ENCODE measurements at places on chromosomes 6 and 20.
A peak's percentile ranks its signal among the peaks of the same experiment; 100 is the strongest.

DNA sequence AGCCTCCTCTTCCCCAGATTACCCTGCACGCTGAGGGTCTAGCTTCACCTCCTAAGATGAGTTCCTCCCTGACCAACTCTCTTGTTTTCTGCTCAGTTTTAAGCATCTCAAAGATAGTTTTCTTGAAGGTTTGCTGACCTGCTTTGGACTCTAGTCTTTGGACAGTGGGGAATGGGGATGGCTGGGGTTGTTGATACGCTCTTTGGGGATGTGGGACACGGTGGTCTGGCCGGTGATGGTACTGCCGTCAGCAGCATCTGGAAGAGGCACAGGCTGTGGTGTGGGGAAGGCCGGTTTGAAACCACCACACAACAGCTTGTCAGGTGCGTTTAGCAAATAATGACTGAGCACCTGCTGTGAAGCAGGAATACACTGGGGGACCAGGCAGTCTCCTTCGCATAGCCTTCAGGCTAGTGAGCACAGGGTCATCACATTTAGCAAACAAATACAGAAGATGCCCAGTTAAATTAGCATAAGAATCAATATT, 94.1 kb downstream of the TMEM242 start:
- DNase-seq = no peak

- DNase-seq = no peak
Measured at GRCh38 chr6:21144928-21145327, 448.6 kb upstream of the SOX4 start.

DNA sequence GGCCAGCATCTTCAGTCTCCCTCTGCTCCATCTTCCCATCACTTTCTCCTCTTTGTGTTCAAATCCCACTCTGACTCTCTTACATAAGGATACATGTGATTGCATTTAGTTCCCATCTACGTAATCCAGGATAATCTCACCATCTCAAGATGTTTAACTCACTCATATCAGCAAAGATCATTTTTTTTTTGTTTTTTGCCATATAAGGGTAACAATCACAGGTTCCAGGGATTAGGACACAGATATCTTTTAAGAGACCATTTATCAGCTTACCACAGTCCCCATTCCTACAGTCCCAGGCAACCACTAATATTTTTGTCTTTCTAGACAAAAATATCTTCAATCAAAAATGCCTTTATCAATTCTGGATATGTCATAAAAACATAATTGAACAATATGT, 3.2 kb upstream of the TREML2 start:
- no peak for DNase-seq

- DNase-seq = peak; percentile 15
Measured at GRCh38 chr20:23225407-23226060, 125.1 kb upstream of the NXT1 start.

DNA sequence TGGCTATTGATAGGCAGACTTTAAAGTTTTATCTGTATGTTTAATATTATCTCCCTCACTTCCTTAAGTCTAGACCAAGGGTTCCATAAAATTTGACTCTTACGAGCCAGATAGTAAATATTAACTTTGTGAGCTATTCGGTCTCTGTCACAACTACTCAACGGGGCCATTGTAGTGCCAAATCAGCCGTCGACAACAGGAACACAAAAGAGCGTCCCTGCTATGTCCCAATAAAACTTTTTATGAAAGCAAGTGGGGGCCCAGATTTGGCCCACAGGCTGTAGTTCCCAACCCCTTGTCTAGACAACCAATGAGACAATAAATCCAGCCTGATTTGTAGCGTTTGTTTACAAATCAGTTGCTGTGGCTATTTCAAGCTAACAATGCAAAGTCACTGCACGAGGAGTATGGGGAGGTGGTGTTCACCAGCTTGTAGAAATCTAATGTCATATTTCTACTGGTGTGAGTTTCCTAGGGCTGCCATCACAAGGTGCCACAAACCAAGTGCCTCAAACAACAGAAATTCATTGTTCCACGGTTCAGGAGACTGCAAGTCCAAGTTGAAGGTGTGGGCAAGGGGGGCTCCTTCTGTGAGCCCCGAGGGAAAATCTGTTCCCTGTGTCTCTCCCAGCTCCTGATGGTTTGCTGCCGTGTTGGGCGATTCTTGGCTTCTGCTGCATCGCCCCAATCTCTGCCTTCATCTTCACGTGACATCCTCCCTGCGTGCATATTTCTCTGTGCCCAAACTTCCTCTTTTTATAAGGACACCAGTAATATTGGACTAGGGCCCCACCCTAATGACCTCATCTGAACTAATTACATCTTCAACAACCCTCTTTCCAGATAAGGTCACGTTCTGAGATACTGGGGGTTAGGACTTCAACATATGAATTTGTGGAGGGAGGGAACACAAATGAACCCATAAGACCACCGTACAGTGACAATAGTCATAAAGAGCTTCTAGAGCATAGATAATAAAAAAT, 356.0 kb upstream of the JARID2 start:
- DNase-seq = no peak

DNA sequence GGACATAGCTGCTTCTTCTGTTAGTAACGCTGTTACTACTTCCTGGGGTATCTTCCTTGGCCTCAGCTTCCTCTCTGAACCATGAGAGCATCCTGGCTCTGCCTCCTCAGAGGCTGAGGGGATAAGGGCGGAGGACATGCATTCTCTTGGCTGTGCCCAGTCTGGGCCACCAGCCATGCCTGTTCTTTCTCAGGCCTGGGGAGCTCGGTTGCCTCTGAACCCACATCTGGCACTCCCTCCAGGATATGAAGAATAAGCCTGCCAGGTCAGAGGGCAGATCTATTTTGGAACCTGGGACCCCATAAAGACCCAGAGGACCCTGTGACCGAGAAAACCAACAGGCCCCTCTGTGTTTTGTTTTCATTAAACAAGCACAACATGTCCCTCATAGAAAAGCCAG, 6.6 kb upstream of the ANGPT4 start:
- no peak for DNase-seq

DNA sequence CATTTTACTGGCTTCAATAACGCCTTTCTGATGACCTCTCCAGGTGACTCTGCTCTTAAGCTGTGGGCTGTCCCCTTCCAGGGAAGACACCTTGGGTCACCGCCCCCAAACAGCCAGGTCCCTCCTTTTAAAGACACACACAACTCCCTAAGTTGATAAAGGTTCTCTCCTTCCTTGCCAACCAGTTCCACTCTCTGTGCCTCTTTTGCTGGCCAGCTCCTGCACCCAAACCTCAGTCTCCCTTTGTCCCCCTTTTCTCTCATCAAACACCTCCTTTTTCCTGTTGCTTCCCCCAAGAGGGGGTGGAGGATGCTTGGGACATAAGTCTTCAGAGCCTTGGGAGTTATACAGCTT, 1.0 kb downstream of the NCOA6 start:
- peak; percentile 46 for DNase-seq

- no peak for DNase-seq
Measured at GRCh38 chr20:25011831-25012241, 19.3 kb upstream of the APMAP start.

DNA sequence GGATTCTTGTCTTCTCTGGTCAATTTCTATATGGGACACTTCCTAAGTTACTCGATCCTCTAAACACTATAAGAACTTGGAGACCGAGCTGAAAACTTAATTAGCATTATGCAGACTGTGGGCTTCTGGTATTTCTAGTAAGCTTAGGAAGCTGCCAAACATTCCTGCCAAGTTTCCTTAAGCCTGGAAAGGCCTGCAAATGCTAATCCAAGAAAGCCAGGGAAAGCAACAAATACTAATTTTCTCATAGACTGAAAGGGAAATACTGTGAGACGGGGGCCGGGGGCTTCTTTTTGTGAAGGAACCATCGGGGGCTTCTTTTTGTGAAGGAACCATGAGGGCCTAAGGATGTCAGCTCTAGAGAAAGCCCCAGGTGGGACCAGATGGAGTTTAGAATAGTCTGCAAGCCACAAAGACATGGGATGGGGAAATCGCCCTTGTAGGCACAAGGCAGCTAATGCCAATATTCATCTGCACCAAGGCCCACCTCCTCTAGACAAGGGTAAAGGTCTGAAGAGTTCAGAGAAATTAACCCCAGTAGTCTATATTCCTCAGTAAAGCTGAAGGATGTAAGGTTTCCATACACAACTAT, 332.4 kb upstream of the PRDM1 start:
- DNase-seq = peak; percentile 3

- DNase-seq = no peak
Measured at GRCh38 chr6:119443993-119444641, 94.6 kb upstream of the MAN1A1 start.

DNA sequence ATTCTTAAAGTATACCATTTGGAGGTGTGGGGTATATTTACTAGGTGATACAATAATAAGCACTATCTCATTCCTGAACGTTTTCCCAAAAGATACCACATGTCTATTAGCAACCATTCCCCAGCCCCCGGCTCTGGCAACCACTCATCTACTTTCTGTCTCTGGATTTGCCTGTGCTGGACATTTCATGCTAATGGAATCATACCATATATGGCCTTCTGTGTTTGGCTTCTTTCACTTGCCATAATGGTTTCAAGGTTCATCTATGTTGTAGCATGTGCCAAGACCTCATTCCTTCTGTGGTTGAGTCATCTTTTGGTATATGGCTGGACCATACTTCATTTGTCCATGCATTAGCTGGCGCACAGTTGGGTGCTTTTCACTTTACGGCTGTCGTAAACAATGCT, 39.7 kb downstream of the BCAS4 start:
- no peak for DNase-seq

DNA sequence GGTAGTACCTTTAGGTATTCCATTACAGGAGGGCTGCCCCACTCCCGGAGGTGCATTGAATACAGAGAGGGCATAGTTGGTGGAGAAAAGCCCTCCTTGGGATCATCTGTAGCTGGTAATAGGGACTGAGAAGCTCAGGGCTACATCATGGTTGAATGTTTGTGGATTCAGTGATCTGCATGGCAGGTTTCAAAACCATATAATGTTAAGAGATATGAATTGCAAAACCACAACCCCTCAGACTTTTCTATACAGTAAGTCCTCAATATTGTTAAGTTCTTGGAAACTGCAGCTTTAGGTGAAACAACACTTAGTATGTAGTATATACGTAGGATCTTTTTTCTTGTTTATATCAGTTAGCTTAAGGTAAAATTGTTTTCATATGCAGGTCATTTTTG, 11.3 kb downstream of the TULP4 start:
- no peak for DNase-seq

Measured in putamen (tissue), 1 donor.